M059J (cell line): ENCODE measurements at places on chromosomes 16 and 17.

GRCh38 chr17:77882481-77883212 lies 75.9 kb upstream of the TNRC6C start:
- DNase-seq: peak; percentile 18

- DNase-seq: peak; percentile 61
Observed at GRCh38 chr17:31136319-31136718, 41.5 kb downstream of the NF1 start.

DNA sequence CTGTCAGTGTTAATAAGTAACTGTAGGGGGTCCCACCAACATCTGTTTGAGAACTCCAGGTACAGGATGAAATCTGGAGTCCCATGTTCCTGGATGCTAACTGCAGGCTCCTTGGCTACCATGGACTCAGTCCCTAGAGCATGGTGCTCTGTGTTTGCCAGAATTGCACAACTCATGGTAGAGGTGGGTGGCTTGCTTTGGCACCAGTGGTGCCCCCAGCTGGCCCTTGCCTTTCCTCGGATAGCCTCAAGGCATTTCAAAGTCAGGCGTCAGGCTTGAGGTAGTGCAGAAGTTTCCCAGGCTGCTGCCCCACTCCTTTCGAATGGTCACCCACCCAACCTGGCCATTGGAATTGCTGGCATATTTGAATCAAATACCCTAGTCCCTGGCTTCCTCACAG lies 179.9 kb downstream of the RBFOX1 start:
- no peak for DNase-seq

DNA sequence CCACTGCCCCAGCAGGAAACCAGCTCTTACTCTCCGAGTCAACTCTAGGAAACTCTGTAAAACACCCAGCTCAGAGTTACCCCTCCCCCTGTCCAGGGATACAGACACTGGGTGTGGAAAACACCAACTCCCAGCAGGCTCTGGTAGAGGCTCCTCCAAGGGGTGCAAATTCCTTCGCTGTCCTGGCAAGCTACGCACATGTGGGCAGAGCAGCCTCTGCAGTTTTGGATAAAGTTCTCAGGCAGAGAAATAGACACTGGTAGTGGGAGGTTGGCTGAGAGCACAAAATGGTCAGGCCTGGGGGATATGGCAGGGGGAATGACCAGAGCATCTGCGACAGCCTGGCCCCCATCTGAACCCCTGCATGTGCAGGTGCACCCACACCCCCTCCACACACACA lies 146.9 kb upstream of the SDK2 start:
- DNase-seq: no peak

- no peak for DNase-seq
Observed at GRCh38 chr17:8012996-8013640, 10.7 kb downstream of the GUCY2D start.

GRCh38 chr16:4604401-4604800 lies 10.3 kb downstream of the UBALD1 start:
- DNase-seq: no peak

- no peak for DNase-seq
Observed at GRCh38 chr17:32348483-32348800, 1.5 kb upstream of the ZNF207 start.

GRCh38 chr17:1629504-1630310 lies 1.1 kb upstream of the SLC43A2 start:
- peak; percentile 42 for DNase-seq

DNA sequence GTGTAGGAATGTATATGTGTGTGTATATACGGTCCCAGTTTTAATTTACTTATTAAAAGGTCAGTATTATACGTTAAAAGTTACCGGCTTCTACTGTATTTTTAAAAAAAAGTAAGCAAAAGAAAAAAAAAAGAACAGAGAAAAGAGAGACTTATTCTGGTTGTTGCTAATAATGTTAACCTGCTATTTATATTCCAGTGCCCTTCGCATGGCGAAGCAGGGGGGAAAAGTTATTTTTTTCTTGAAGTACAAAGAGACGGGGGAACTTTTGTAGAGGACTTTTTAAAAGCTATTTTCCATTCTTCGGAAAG lies 1.6 kb downstream of the NOG start:
- no peak for DNase-seq

GRCh38 chr16:89320782-89321501 lies 103.4 kb downstream of the ZNF778 start:
- DNase-seq: peak; percentile 70

DNA sequence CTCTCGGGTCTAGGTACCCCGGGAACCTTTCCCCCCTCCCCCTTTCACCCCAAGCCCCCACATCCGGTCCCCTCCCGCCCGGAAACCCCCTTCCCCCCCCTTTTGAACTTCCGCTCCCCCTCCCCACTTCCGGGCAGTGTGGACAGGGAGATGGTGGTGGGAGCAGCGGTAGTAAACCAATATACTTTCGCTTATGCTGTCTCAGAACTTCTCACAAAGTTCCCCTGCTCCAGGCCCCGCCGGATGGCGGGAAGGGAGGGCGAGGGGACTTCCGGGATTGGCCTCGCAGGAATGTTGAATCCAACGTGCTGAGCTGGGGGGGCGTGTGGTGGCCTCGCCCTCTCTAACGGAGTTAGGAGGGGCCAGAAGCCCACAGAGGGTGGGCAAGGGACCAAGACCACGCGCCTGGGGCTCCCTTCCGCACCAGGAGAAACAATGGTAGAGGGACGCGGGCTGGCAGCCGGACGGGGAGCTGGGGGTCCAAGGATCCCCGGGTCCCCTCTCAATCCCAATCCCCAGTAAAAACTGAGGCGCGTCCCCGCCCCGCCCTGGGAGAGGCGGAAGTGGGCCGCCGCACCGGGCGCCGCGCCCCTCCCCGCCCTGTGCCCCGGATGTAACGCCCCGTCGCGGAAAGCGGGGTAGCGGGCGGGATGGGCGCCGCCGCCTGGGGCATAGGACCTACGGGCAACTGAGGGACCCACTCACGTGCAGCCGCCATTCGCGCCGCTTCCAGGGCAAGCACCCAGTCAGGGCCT lies 742 bp downstream of the PFN1 start:
- DNase-seq: peak; percentile 65

- DNase-seq: no peak
Observed at GRCh38 chr17:74194682-74195081, 8.8 kb upstream of the RPL38 start.

DNA sequence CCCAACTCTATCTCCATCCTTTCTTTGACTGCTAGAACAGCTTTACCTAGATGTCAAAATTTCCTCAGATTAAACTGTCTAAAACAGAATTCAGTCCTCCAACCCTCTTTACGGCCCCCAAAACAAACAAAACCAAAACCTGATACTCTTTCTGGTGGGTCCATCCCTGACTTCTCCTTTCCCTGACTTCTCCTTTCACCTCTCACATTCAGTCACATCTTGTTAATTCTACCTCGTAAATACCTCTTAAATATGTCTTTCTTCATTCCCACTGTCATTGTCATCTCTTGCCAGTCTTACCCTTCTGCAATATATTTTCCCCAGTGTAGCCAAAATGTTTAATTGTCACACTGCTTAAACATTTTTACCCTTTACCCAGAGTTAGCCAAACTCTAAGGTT lies 4.6 kb downstream of the PPM1E start:
- DNase-seq: no peak

DNA sequence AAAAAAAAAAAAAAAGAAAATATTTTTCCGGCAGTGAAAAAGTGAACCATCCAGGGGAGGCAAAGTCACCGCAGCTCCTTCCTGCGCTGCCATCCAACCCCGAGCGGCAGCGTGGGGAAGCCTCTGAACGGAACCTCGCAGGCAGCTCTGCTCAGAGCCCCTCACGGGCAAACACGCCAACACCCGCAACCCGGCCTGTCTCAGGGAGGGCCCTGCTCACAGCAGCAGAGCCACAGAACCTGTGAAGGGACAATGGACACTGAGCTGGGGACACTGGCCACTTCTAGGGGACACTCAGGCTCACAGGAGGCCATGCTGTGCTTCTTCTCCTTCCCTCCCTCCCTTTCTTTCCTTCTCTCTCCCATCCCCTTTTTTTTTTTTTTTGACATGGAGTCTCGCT lies 21.4 kb upstream of the APRT start:
- no peak for DNase-seq

- DNase-seq: no peak
Observed at GRCh38 chr17:50280068-50280467, 5.8 kb downstream of the TMEM92 start.

GRCh38 chr16:49856672-49857330 lies 889 bp upstream of the ZNF423 start:
- peak; percentile 70 for DNase-seq

DNA sequence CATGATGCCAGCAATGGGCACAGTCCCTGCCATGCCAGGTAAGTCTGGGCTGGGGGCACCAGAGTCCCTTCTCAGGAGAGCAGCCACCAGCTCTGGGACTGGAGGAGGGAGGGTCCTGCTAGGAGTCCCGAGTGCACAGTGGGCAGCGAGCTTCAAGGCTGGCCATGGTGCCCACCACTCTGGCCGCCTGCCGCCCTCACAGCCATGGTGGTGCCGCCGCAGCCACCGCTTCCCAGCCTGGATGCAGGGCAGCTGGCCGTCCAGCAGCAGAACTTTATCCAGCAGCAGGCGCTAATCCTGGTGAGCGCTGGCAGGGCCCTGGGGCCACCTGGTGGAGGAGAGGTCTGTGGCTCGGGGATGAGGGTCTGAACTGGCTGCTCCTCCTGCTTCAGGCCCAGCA lies 17.9 kb upstream of the SMIM5 start:
- DNase-seq: no peak

DNA sequence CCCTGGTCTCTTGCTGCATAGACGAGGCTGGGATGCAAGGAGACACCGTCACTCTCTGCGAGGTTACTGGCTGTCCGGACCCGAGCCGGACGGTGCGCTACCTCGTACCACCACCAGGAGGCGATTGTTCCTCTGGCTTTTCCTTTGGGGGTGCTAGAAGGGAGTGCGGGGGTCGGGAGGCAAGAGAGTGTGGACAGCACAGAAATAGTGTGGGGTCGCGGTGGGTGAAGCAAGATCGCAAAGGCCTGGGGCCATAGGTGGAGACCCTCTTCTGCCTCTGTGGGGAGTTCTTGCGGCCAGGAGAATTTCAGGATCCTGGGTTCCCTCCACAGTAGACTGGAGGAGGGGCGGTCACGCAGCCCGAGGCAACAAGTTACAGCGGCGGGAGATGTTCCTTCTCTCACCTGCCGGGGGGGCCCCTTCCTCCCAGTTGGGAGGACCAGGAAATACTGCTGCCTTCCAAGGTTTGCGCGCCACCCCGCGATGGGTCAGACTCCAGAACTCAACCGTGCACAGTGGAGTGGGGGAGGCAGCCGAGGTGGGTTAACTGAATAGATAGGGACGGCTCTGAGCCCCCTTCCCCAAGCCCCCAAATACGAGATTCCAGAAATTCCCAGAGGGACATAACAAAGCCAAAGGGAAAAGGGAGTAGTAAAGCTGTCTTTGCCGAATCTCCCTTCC lies 6.9 kb downstream of the PHOSPHO1 start:
- DNase-seq: peak; percentile 27

GRCh38 chr17:34424814-34425491 lies 61.9 kb upstream of the CCL1 start:
- no peak for DNase-seq

- no peak for DNase-seq
Observed at GRCh38 chr16:87829988-87830672, 39.2 kb downstream of the SLC7A5 start.

DNA sequence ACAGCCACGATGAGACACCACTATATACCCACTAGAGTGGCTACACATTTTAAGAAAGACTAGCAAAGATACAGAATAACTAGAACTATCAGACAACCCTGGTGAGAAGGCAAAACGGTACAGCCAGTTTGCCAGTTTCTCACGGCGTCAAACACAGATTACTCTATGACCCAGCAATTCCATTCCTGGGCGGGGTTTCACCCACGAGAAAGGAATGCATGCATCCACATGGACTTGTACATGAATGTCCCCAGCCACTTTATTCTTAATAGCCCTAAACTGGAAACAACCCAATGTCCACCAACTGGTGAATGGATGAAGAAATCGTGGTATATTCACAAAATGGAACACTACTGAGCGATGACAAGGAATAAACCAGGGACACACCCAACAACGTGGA lies 74.5 kb downstream of the MYH10 start:
- peak; percentile 9 for DNase-seq

GRCh38 chr16:1119766-1120576 lies 23.9 kb upstream of the C1QTNF8 start:
- DNase-seq: peak; percentile 62

GRCh38 chr17:7383742-7384488 lies 3.0 kb downstream of the TNK1 start:
- DNase-seq: peak; percentile 32

DNA sequence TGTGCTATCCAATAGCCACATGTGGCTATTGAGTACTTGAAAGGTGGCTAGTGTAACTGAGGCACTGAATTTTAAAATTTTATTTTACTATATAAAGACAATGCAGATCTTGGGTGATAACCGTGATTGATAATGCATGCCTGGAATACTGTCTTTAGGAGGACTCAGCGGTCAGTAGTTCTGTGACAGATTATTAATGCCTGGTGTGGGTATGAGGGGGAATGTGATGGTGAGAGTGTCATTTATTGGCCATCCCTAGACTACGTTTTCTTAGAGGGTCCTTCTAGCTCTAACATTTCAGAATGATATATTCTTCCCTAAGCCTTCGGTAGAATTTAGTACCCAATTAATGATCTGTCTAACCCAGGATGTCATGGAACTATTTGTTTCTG lies 157.6 kb downstream of the CPPED1 start:
- no peak for DNase-seq

- peak; percentile 93 for DNase-seq
Observed at GRCh38 chr16:6125483-6126259, 1028.1 kb upstream of the EEF2KMT start.

GRCh38 chr17:539766-540165 lies 174.9 kb downstream of the VPS53 start:
- no peak for DNase-seq

GRCh38 chr17:76843703-76844484 lies 24.3 kb upstream of the MGAT5B start:
- peak; percentile 69 for DNase-seq

- no peak for DNase-seq
Observed at GRCh38 chr17:59219992-59220327, 351 bp upstream of the GDPD1 start.

GRCh38 chr16:85202631-85203461 lies 90.6 kb upstream of the CIBAR2 start:
- no peak for DNase-seq

GRCh38 chr17:55883149-55883548 lies 132.3 kb downstream of the PCTP start:
- DNase-seq: peak; percentile 19

- peak; percentile 94 for DNase-seq
Observed at GRCh38 chr17:44587339-44587738, 30.1 kb downstream of the FZD2 start.

- no peak for DNase-seq
Observed at GRCh38 chr16:79151-80054, 1.4 kb downstream of the MPG start.
